SJCRH30 (cell line): ENCODE measurements at places on chromosomes 11 and 22.

GRCh38 chr22:39028281-39028680 lies 7.4 kb downstream of the APOBEC3D start:
- DNase-seq = no peak

DNA sequence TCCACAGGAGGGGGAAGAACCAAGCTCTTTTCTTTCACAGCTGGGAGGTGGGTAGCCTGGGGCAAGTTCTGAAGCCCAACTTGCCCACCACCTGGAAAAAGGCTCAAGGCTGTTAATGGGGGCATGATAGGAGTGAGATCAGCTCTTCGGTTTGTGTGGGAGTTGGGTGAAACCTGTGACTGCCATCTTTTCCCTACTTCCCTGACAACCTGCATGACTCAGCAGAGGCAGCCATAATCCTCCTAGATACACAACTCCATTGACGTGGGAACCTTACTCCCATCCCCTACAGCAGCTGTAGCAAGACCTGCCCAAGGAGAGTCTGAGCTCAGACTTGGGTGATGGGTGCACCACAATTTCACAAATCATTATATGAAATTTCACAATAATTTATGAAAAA lies 13.3 kb upstream of the OOSP4B start:
- no peak for DNase-seq

DNA sequence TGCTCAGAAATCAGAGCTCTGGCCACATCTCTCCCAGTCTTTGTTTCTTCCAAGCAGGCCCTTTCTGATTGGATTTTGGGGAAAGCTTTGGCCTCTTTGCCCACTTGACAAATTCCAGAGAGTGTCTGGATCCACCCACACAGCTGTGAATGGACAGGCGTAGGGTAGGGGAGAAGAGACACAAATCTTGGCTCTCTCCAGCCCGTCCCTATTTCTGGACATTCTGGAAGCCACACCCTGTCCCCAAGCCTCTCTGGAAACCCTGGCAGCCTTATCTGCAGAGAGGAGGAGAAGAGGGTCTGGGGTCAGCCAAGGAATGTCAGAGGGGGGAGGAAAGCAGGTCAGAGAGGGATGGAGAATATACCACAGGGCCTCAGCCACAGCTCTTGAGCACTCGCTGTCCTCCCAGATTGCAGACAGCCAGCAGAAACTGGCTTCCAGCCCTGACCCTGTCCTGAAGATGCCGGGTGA lies 59.5 kb upstream of the WNT11 start:
- DNase-seq = no peak

DNA sequence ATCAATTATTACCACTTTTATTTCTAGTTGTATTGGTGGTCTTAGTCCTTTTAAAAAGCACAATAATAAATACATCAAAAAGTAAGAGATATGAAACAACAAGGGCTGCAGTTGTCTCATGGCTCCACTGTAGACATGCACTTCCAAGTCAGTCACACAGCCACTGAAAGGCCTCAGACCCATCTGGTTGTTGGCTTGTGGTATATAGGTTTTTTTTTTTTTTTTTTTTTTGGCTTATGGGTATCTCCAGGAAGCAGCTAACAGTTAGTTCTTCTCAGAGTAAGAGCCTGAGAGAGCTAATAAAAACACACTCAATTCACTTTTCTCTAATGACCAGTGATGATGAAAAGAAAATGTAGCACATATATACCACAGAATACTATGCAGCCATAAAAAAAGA lies 6.0 kb upstream of the OR52E6 start:
- DNase-seq = no peak

- no peak for DNase-seq
Observed at GRCh38 chr22:19877626-19878339, 23.1 kb upstream of the GNB1L start.

GRCh38 chr11:132904607-132905006 lies 627.7 kb downstream of the OPCML start:
- DNase-seq = no peak

- DNase-seq = peak; percentile 42
Observed at GRCh38 chr22:24938741-24939341, 7.7 kb downstream of the LHFPL7 start.

- DNase-seq = no peak
Observed at GRCh38 chr11:20178976-20179375, 18.7 kb upstream of the DBX1 start.

GRCh38 chr22:29716814-29717545 lies 2.8 kb upstream of the CABP7 start:
- peak; percentile 86 for DNase-seq

GRCh38 chr11:86863476-86863875 lies 63.1 kb downstream of the PRSS23 start:
- DNase-seq = no peak

DNA sequence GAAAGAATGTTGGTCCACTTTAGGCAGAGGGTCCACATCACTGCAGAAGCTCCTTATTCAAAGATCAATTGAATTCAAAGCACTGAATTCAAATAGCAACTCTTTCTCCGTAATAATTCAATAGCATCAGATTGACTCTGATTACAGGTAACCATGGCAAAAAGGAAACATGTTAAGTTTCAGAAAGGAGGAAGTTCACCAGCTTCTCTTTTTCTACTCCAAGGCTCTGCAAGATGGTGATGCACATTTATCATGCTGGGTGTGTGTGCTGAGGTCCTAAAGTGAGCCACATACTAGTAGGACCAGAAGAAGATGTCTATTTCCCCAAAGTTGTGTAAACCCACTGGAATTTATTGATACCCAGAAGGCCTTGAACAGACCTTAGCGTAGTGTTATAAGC lies 18.0 kb upstream of the DRD2 start:
- no peak for DNase-seq

DNA sequence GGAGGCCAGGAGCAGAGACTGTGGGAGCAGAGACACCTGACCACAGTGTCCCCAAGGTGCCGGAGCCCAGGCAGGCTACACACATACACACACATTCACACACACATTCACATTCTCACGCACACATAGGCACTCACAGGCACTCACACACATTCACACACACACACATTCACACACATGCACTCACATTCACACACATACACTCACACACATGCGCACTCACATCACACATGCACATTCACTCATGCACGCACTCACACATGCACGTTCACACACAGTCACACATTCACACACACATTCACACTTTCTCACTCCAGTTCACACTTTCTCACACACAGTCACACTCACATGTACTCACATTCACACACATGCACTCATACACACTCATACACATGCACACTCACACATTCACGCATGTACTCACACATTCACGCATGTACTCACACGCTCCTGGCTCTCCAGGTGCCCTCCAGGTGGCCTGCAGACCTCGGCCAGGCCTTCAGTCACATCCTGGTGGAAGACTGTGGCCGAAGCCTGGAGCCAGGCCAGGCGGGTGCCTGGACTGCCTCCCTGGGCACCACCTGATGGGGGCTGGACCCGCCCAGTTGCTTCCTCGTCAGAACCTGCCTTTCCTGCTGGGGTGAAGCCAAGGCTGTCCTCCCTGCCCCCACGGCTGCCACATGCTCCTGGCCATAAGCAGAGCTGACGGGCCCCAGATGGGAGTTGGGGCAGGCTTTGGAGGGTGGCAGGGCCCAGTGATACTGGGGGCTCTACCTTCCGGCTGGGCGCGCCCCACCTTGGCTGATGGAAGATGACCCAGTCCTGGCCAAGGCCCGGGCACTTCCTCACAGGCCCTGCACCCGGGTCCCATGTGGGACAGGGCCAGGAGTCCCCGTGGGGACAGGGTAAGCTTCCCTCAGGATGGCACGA lies 89.5 kb downstream of the WNT7B start:
- DNase-seq = no peak

DNA sequence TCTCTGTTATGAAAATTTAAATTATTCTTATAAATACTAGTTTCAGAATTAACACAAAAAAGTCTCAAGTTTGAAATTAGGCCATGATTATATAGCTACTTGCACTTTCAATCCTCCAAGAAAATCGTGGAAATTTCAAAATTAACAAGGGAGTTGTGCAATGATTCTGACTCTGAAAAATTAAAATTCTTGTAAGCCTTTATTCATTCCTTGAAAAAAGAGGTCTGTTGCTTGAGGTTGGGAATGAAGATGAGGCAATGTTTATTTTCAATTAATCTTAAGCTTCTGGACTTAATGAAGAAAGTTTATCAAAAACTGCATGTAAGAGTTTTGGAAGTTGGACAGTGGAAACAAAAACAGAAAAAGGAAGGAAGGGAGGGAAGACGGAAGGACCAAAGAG lies 128.2 kb upstream of the FIBIN start:
- DNase-seq = no peak

GRCh38 chr11:61833926-61834277 lies 5.8 kb downstream of the FADS2 start:
- no peak for DNase-seq
